Stomach (tissue), 19 donors: ENCODE measurements at places on chromosomes 7 and 10.

DNA sequence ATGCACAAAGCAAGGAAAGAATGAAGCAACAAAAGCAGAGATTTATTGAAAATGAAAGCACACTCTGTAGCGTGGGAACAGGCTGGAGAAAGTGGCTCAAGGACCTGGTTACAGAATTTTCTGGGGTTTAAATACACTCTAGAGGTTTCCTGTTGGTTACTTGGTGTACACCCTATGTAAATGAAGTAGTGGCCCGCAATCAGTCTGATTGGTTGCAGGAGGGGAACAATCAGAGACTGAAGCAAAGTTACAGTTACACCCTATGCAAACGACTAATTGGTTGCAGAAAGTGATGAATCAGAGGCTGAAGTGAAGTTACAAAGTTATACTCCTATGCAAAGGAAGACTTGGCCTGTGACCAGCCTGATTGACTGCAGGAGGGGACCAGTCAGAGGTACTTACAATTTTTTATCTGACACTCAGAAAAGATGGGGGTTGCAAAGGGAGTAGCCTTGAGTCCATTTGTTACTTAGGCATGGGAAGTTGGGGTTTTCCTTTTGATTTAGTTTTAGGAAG is 3.6 kb upstream of the MTPN start:
- DNase-seq: peak; percentile 5

- no peak for DNase-seq
These were observed 43.2 kb downstream of the SVIL start for GRCh38 chr10:29591651-29591968.

- no peak for DNase-seq
These were observed 169.3 kb upstream of the AGK start for GRCh38 chr7:141381794-141382427.

GRCh38 chr10:1217661-1218060 is 161.5 kb downstream of the WDR37 start:
- no peak for DNase-seq

- DNase-seq: peak; percentile 41
These were observed 930 bp downstream of the KNDC1 start for GRCh38 chr10:133160826-133161471.

GRCh38 chr10:129704786-129705525 is 237.9 kb downstream of the MGMT start:
- DNase-seq: no peak

GRCh38 chr7:52715701-52716100 is 319.7 kb upstream of the POM121L12 start:
- DNase-seq: no peak

DNA sequence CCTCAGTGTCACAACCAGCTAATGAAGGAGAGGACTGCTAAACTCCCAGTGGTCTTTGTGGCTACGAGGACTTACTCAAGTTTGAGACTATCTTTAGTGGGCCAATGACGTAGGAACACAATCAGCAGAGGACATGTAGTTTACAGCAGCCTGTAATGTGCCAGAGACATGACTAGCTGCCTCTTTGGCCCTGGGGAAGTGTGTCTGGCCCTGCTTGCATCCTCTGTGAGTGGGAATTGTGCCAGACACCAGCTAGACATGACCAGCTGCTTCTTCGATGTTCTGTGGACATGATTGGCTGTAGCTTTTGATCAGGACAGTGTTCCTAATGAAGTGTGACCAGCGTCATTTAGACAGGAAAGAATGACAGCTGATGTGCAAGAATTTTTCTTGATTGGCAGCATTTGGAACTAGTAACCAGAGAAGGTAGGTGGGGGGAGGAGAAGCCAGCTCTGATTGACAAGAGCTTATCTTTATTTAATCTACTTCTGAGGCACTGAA is 141.7 kb downstream of the AUTS2 start:
- DNase-seq: no peak

- DNase-seq: no peak
These were observed 42.2 kb downstream of the ZWINT start for GRCh38 chr10:56318816-56319215.

GRCh38 chr10:119933179-119933578 is 40.6 kb downstream of the SEC23IP start:
- DNase-seq: no peak

- no peak for DNase-seq
These were observed 431.2 kb upstream of the IGFBP3 start for GRCh38 chr7:46352004-46352954.

- peak; percentile 7 for DNase-seq
These were observed 399.9 kb upstream of the IGFBP3 start for GRCh38 chr7:46320956-46321355.

- DNase-seq: peak; percentile 36
These were observed 33.0 kb downstream of the TMEM106B start for GRCh38 chr7:12244129-12244528.

GRCh38 chr7:156100086-156100485 is 287.8 kb upstream of the SHH start:
- DNase-seq: peak; percentile 41

DNA sequence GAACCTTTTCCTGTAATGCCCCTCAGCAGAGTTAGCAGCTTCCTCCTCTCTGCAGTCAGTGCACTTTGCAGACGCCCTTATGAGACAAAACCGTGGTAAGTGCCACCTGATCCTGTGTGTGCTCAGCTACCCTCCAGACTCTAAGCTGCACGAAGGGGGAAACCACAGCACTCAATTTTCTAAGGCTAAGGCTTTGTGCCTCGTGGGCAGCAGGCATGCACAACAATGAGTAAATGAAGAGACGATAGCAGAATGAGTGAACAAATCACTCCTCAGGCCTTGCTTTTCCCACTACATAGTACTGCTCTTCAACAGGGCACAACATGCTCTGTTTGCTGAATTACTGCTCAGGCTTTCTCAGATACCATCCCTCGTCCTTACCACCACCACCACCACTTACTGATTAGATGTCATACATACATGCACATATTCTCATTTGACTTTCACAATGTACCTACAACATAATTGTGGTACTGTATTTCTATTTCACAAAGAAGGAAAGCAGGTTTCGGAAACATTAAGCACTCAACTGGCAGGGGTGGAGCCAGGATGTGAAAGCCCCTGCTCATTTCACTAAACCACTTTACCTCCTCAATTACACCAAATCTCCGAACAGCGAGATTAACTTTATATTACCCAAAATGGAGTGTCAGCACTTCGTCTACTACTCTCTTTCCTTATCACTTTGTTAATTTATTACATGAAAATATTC is 85.4 kb downstream of the ICA1 start:
- DNase-seq: peak; percentile 55

- no peak for DNase-seq
These were observed 19.0 kb downstream of the SH2B2 start for GRCh38 chr7:102305414-102306268.

DNA sequence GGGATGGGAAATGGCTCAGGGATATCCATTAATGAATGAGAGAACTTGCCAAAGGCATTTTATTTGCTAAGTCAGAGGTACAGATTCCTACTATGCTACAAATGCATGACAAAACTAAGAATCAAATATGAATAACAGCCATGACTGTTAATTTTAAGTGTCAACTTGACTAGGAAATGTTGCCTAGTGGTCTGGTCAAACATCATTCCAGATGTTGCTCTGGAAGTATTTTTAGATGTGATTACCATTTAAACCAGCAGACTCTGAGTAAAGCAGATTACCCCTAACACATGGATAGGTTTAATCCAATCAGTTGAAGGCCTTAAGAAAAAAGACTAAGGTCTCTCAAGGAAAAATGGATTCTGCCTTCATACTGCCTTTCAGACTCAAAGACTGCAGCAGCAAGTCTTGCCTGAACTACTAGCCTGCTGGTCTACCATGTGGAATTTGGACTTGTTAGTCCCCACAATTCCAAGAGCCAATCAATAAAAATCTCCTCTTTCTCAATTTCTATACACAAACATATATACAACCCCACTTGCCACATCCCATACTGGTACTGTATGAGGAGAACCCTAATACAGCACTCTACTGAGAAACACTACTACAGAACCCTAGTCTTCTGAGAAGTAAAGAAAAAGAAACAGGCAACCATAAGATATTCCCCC is 119.1 kb downstream of the NRBF2 start:
- no peak for DNase-seq

DNA sequence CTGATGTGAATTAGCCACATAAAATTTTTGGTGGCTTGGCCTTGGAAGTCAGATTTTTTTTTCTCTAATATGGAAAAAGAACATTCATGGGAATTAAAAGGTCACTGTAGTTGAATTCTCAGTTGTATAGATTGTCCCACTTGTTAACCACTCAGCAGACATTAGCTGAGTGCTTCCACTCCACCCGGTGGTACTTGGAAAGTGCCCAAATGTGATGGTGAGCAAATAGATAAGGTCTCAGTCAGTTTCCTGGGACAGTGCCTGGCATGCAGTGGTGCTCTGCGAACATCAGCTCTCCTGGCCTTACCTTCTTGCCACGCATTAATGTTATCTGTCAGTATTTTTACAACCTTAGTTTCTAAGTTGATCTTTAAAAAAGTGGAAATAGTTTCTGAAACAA is 1.4 kb downstream of the ATP5F1C start:
- DNase-seq: peak; percentile 31

GRCh38 chr10:25506821-25507335 is 332.1 kb downstream of the GPR158 start:
- no peak for DNase-seq

GRCh38 chr7:10875080-10875479 is 98.6 kb upstream of the PHF14 start:
- no peak for DNase-seq
